ENCODE measurements at places on chromosomes 2 and 18. TPM values are rescaled to one million over a fixed set of nuclear protein-coding genes. Genes with fewer than 3 reads are reported as not detected.

GRCh38 chr2:222884114-222884771, 23.4 kb downstream of the ACSL3 start:
- H3K4me1 ChIP-seq = peaks cover 2% of the 10 kb centered on the region
- H3K4me3 ChIP-seq = no peak overlapping the region
- H3K27ac ChIP-seq = peak overlapping the region; percentile 39

DNA sequence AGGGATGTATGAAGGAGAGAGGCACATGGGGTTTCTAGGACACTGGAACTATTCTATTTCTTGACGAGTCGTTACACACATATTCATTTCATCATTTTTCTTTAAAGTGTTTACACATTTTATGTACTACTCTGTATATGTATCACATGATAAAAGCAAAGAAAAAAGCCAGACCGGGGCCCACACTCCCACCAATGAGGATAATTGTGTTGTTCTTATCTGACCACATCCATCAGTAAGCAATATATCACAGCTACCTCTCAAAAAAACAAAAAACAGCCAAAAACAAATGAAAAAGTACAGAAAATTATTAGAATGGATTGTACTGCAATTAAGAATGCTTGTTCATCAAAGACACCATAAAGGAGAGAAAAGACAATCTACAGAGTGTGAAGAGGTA, 14.2 kb upstream of the CNRIP1 start:
- H3K4me1 ChIP-seq = no peaks in the 10 kb centered on the region
- no peaks in the 10 kb centered on the region for H3K27me3 ChIP-seq
- no peak overlapping the region for H3K27ac ChIP-seq
- H3K36me3 ChIP-seq = no peaks in the 10 kb centered on the region
- no peak overlapping the region for H3K4me3 ChIP-seq
- no peak for DNase-seq

GRCh38 chr2:45586600-45586999, 24.5 kb downstream of the SRBD1 start:
- no peak overlapping the region for H3K27ac ChIP-seq
- H3K4me1 ChIP-seq = peaks cover 3% of the 10 kb centered on the region
- H3K36me3 ChIP-seq = peaks cover 1% of the 10 kb centered on the region
- no peak for DNase-seq
- H3K4me3 ChIP-seq = no peak overlapping the region

- no peaks in the 10 kb centered on the region for H3K36me3 ChIP-seq
- no peak overlapping the region for H3K27ac ChIP-seq
- no peak overlapping the region for H3K4me3 ChIP-seq
- DNase-seq = no peak
Observed at GRCh38 chr2:179253226-179253625, 11.4 kb downstream of the SESTD1 start.

DNA sequence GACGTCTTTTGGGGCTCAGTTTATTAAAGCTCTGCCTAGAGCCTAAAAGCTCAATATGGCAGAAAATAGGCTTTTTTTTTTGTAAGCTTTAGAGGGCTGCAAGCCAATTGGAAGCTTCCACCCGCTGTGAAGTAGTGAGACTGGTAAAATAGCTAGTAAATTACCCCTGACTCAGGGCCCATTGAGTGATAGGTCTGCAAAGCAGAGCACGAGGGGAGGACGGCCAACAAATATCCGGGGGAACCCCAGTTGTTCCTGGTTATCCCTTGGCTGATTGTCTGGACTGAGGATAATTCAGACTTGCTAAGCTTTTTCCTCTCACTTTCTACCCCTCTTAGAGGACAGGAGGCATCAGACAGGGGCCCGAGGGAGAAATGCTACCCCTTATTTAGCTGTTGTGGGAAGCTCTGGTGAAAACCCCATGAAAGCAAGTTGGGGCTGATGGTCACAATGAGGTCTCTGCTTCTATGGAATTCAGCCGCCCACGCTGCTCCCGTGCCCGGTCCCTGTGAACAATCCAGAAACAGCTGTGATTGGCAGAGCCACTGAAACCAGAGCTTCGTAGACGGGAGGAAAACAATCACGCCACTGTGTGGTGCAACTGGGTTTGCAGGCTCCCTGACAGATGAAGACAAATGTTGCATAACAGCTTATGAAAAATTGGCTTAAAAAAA, 141.9 kb upstream of the LGALSL start:
- peak overlapping the region; percentile 26 for H3K27ac ChIP-seq
- H3K4me1 ChIP-seq = no peaks in the 10 kb centered on the region
- peak; percentile 79 for DNase-seq
- H3K36me3 ChIP-seq = no peaks in the 10 kb centered on the region

DNA sequence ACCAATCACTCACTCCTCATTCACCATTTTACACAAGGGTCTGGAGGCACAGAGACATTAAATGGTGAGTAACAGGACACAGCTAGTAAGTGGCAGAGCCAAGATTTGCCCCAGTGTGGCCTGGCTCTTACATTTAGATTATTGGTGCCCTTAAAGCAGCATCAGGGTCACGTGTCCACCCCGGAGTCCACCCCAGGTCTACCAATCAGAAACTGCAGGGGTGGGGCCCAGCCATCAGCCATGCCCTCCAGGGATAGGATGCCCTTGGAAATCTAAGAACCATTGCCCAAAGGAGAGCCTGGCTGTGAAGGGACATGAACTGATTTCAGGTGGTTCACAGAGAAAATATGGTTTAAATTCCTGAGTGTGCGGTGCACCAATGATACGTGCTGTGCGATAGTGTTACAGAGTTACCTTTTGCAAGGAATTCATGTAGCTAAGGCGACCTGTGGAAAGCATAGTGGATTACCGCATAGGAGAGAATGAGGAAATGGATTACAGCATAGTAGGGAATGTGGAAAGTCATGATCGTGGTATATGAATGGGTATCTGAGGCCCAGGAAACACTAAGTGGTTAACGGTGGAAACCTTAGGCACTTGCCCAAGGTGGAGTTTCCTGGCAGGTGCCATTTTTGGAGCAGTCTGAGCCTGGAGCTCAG, 17.8 kb downstream of the IGFBP5 start:
- no peak overlapping the region for H3K4me3 ChIP-seq
- no peak overlapping the region for H3K27ac ChIP-seq
- DNase-seq = no peak
- H3K27me3 ChIP-seq = no peaks in the 10 kb centered on the region

The SERPINB11 gene
- polyA plus RNA-seq = not detected

The ACVR1 gene
- 26.3 TPM for polyA plus RNA-seq

- H3K36me3 ChIP-seq = no peaks in the 10 kb centered on the region
Observed at GRCh38 chr2:169291517-169291916, 70.8 kb downstream of the LRP2 start.

DNA sequence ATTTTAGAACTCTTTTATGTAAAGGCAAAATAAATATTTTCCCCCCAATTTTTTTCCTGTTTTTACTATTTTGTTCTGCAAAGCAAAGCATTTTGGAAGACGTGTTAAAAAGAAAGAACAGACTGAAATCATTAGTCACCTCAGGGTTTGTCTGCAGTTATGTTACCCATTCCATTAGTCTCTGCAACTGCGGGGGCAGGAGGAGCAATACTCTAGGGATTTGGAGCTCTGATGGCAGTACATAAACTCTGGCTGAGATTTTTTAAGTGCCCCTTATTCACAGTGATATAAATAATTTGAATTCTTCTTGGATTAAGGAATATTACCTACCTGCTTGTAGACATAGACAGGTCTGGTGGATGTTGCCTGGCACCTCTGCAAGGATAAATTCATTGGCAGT, 88.0 kb upstream of the CELF4 start:
- no peaks in the 10 kb centered on the region for H3K4me1 ChIP-seq
- H3K4me3 ChIP-seq = no peak overlapping the region
- no peaks in the 10 kb centered on the region for H3K27me3 ChIP-seq
- H3K27ac ChIP-seq = no peak overlapping the region

- no peak overlapping the region for H3K27ac ChIP-seq
- no peaks in the 10 kb centered on the region for H3K27me3 ChIP-seq
- DNase-seq = no peak
- no peaks in the 10 kb centered on the region for H3K4me1 ChIP-seq
- no peak overlapping the region for H3K4me3 ChIP-seq
Observed at GRCh38 chr2:12694990-12695774, 21.6 kb upstream of the TRIB2 start.

GRCh38 chr18:29153091-29153490, 976.2 kb upstream of the CDH2 start:
- no peaks in the 10 kb centered on the region for H3K36me3 ChIP-seq
- no peak overlapping the region for H3K27ac ChIP-seq
- H3K27me3 ChIP-seq = no peaks in the 10 kb centered on the region
- no peak for DNase-seq
- H3K4me1 ChIP-seq = no peaks in the 10 kb centered on the region

GRCh38 chr2:141929331-141930252, 201.2 kb downstream of the LRP1B start:
- no peaks in the 10 kb centered on the region for H3K27me3 ChIP-seq
- no peak for DNase-seq
- no peaks in the 10 kb centered on the region for H3K36me3 ChIP-seq
- H3K4me3 ChIP-seq = no peak overlapping the region
- no peak overlapping the region for H3K27ac ChIP-seq

The SGO2 gene
- polyA plus RNA-seq = 1.8 TPM

GRCh38 chr2:215529271-215529670, 93.4 kb upstream of the FN1 start:
- H3K36me3 ChIP-seq = no peaks in the 10 kb centered on the region
- no peak overlapping the region for H3K27ac ChIP-seq
- H3K4me1 ChIP-seq = no peaks in the 10 kb centered on the region
- no peak overlapping the region for H3K4me3 ChIP-seq

DNA sequence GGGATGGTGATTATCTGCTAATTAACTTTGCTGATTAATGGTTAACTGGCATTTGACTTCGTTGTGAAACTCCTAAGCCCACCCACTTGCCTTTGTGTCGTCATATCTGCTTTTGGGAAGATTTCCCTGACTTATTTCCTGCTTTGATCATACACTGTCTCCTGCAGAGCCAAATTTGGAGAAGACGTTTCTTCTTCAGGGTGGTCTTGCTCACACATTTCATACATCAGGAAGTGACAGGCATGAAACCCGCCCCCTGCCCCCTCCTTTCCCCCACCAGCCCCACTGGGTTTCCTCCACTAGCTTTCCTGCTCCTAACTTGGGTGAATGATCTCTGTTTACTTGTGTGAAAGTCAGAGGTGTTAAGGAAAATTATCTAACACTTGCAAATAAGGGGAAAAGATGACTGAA, 300.1 kb downstream of the TSN start:
- DNase-seq = no peak
- no peaks in the 10 kb centered on the region for H3K4me1 ChIP-seq

DNA sequence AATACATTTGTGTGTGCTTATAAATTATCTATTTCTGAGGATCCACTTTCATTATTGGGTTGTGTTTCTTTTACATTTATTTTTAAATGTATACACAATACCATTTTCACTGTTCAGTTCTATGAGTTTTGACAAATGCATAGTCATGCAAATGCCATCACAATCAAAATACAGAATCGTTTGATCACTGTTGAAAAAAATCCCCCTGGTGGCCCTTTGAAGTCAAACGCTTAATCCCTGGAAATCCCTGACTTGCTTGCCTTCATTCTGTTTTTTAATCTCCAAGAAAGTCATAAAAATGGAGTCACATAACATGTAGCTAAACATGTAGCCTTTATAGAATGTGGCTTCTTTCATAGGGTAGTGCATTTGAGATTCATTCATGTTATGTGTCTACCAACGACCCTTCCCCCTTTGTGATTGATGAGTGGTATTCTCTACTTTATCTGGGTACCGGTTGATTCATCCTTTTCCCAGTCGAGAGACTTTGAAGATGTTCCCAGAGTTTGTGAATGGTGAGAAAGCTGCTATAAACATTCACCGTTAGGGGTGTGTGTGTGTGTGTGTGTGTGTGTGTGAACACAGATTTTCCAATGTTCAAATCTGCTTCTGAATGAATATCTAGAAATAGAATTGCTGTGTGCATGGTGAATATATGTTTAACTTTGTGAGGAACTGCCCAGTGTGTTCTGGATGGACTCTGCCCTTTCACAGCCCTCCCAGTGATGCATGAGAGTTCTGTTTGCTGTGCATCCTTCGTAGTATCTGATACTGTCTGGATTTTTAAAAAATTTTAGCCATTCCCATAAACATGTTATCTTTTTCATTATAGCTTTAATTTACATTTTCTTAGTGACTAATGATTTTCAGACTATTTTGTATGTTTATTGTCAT, 173.6 kb downstream of the GALR1 start:
- H3K36me3 ChIP-seq = no peaks in the 10 kb centered on the region
- H3K27me3 ChIP-seq = no peaks in the 10 kb centered on the region
- H3K4me1 ChIP-seq = no peaks in the 10 kb centered on the region
- no peak for DNase-seq
- H3K4me3 ChIP-seq = no peak overlapping the region

The POTEJ gene
- polyA plus RNA-seq = not detected
